ENCODE measurements at places on chromosomes 12 and 14.

DNA sequence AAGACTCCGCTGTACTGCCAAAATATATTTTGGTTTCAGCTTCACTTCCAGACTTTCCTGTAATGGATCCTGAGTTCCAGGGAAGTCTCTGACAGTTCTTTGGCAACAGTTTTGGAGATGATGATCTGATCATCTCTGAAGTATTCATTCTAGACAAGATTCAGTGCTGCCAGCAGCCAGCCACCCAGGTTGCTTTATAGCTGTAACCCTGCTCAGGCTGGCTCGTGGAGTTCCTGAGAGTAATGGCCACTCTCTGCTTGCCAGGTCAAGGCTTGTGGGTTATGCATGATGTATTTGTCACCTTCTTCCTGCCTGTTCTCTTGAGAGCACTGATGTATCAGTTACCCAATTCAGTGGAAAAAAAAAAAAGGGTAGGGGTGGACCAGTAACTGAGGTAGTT is 124.3 kb downstream of the PPHLN1 start:
- DNase-seq, result no peak

- DNase-seq, result no peak
These were observed 21.8 kb upstream of the SPPL3 start for GRCh38 chr12:120925740-120926563.

- DNase-seq, result no peak
These were observed 22.7 kb upstream of the PRIMA1 start for GRCh38 chr14:93811020-93811419.

- no peak for DNase-seq
These were observed 446.5 kb upstream of the MIS18BP1 start for GRCh38 chr14:45699471-45699870.

DNA sequence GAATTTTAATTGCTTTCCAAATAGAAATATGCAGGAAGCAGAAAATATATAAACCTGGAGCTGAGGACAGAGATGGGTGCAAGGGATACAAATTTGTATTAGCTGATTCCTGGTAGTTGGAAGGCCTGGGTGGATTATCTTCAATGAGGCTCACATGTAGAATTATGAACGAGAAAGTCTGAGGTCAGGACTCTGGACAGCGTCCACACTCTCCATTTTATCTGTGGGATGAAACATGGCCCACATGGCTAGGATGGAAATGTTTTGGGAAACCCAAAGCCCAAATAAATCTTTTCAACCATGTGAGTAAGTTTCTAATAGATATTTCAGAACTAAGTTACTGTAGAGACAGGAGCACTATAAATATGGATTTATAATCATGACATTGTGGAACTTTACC is 256.1 kb downstream of the APAF1 start:
- DNase-seq, result no peak

GRCh38 chr14:61437381-61437780 is 116.0 kb downstream of the PRKCH start:
- no peak for DNase-seq

DNA sequence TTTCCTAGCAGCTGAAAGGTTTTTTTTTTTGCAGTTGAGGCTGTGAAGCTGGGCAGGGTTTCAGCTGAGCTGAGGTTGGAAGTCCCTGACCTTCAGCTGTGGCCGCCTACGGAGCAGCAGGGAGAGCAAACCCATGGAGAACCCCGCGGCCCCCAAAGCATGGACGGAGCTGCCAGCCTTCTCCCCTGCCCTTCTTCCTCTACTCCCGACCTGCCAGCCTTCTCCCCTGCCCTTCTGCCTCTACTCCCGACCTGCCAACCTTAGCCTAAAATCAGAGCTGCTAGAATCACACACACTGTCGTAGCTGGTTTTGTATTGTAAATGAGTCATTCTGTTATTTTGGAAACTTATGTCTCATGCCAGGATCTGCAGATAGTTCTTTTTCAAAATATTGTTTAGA is 74.6 kb downstream of the PPP2R5C start:
- no peak for DNase-seq
